ENCODE measurements at places on chromosomes 6 and 20. TPM values are rescaled to one million over a fixed set of nuclear protein-coding genes. Genes with fewer than 3 reads are reported as not detected.
A peak's percentile ranks its signal among the peaks of the same experiment; 100 is the strongest.

The ROS1 gene
- not detected for total RNA-seq

- no peak overlapping the region for H3K27ac ChIP-seq
- H3K4me1 ChIP-seq = no peaks in the 10 kb centered on the region
- H3K4me3 ChIP-seq = no peak overlapping the region
- no peaks in the 10 kb centered on the region for H3K27me3 ChIP-seq
Observed at GRCh38 chr6:84515067-84515466, 249.3 kb downstream of the TBX18 start.

DNA sequence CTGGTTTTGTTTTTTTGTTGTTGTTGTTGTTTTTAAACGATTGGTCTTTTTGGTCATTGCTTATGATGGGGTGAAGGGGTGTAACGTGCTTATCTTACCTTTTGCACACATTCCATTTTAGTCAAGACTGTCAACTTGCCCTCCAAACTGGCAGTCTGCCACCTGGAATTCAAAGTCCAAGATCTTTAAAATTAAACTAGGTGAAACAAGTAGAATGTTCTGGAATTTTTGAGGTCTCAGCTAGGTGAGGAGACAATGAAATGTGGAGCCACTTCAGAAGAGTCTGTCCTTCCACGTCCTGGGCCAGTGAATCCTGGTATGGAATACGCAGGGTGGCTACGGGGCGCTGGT is 344.6 kb downstream of the ZFAND3 start:
- no peak overlapping the region for H3K4me3 ChIP-seq
- DNase-seq = no peak
- no peak overlapping the region for H3K27ac ChIP-seq
- no peaks in the 10 kb centered on the region for H3K27me3 ChIP-seq

DNA sequence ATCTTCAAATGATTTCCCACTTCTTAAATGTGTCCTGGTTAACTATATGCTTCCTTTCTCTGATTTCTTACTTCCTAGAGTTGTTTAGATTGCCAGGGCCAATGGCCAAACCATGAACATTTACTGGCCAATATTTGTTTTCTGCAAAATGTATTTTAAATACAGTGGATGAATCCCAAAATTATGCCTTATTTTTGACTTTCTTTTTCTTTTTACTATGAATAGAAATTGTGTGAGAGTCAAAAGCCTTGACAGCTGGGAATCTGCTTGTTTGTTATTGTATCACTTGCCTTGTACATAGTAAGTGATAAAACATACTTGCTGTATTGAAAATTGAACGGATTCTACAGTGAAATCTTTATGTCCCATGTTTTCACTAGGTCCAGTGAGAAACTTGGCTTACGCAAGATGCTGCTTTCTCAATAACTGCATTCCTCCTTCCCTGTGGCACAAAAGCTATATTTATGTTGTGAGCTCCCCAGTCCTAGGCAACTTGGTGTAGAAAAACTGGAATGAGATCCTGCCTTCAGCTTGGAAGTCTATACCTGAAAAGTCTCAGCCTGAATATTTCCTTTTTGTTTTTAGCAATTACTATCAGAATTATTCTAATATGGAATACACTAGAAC is 295.2 kb downstream of the EPHA7 start:
- DNase-seq = no peak
- H3K27me3 ChIP-seq = no peaks in the 10 kb centered on the region
- H3K4me3 ChIP-seq = no peak overlapping the region

- DNase-seq = no peak
- H3K36me3 ChIP-seq = no peaks in the 10 kb centered on the region
- no peaks in the 10 kb centered on the region for H3K4me1 ChIP-seq
Observed at GRCh38 chr6:118718297-118718696, 66.9 kb upstream of the CEP85L start.

- no peak for DNase-seq
- no peaks in the 10 kb centered on the region for H3K27me3 ChIP-seq
- no peaks in the 10 kb centered on the region for H3K4me1 ChIP-seq
- H3K4me3 ChIP-seq = no peak overlapping the region
Observed at GRCh38 chr6:115551527-115551926, 509.2 kb downstream of the FRK start.

GRCh38 chr6:3162565-3163247 is 5.4 kb upstream of the TUBB2A start:
- H3K27ac ChIP-seq = peak overlapping the region; percentile 83
- H3K36me3 ChIP-seq = no peaks in the 10 kb centered on the region
- no peaks in the 10 kb centered on the region for H3K27me3 ChIP-seq
- peak; percentile 68 for DNase-seq

Data from uterus (tissue), 4 donors.